Stimulated activated CD8-positive, alpha-beta memory T cell treated with anti-CD3 and anti-CD28 coated beads, Interleukin-4, amount 100 ng/mL, for 1 hour (primary cell): ENCODE measurements at places on chromosomes 11 and 22.

DNA sequence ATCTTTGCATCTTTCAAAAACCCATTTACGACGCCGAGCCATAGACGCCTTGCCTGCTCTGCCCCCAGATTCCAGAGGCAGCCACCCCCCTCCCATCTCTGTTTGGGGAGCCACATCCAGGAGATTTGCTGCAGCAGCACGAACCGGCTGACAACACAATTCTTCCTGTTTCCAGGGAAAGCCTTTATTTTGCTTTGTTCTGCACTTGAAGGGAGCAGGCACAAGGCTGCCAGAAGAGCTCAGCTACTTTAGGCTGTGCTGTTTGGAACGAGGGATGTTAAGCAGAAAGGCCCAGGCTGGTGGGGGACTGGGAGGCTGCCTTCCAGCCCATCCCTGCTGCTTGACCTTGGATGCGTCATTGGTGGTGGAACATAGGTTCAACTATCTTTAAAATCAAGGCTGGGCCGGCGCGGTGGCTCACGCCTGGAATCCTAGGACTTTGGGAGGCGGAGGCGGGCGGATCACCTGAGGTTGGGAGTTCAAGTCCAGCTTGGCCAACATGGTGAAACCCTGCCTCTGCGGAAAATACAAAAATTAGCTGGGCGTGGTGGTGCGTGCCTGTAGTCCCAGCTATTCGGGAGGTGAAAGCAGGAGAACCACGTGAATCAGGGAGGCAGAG is 243.9 kb downstream of the MIAT start:
- DNase-seq = no peak

DNA sequence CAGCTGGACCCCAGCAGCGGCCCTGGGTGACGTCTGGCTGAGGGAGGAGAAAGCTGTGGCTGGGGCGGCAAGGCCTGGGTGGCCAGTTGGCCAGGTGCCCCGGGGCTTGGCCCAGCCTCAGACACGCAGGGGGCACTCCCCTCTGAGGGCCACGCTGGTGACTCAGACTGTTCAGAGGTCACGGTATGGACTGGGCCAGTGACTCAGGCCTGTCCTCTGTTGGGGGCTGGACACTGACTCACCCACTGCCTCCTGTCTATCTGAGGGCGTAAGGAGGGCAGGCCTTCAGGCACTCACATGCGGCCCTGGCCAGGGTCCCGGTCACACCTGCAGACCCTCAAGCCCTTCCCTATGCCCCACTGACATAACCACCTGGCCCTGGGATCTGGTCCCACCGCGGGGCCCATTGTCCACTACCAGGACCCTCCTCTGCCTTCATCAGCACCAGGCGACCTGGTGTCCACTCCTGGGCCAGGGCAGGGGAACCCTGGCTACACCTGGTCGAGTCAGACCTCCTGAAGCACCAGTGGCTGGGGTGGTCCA is 3.7 kb upstream of the MUC5AC start:
- DNase-seq = no peak

DNA sequence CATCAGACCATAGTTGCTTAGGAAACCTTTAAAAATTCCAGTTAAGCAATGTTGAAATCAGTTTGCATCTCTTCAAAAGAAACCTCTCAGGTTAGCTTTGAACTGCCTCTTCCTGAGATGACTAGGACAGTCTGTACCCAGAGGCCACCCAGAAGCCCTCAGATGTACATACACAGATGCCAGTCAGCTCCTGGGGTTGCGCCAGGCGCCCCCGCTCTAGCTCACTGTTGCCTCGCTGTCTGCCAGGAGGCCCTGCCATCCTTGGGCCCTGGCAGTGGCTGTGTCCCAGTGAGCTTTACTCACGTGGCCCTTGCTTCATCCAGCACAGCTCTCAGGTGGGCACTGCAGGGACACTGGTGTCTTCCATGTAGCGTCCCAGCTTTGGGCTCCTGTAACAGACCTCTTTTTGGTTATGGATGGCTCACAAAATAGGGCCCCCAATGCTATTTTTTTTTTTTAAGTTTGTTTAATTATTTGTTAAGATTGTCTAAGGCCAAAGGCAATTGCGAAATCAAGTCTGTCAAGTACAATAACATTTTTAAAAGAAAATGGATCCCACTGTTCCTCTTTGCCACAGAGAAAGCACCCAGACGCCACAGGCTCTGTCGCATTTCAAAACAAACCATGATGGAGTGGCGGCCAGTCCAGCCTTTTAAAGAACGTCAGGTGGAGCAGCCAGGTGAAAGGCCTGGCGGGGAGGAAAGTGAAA is 73.4 kb downstream of the NCAPD3 start:
- no peak for DNase-seq

GRCh38 chr11:84383576-84383975 is 1097.4 kb upstream of the CCDC90B start:
- no peak for DNase-seq

- DNase-seq = no peak
These were observed 1.0 kb downstream of the C11orf91 start for GRCh38 chr11:33699515-33700062.

DNA sequence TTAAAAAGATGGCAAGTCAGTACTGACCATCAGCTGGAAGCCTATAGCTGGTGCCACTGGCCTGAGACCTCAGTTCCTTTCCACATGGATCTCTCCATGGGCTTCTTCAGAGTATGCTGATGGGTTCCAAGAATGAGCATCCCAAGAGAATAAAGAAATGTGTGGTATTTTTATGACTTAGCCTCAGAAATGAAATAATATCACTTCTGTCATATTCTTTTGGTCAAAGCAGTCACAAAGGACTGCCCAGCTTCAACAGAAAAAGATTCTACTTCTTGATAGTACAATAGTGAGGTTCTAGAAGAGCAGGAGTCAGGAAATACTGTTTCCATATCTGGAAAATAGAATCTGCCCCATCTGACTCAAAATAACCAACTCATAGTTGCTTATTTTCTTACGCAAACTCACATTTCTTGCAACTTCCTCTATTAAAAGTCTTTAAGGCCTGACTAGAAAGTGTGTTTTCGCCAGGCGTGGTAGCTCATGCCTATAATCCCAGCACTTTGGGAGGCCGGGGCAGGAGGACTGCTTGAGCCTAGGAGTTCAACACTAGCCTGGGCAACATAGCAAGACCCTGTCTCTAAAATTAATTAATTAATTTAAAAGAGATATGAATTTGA is 116.9 kb downstream of the SIK3 start:
- DNase-seq = no peak

GRCh38 chr11:125433454-125434121 is 62.5 kb downstream of the FEZ1 start:
- DNase-seq = no peak

DNA sequence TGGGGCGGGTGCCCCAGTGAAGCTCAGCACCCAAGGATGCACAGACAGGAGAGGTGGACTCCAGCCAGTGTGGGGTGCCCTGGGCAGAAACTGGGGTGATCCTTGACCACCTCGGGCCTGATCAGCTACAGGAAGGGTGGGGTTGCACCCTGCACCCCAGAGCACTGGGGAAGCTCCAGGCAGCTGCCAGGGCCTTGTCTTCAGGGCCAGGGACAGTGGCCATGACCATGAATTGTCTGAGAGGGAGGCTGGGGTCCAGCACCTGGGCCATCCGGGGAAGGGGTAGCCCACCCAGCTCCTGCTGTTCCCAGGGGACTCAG is 17.6 kb downstream of the IL17REL start:
- DNase-seq = no peak

DNA sequence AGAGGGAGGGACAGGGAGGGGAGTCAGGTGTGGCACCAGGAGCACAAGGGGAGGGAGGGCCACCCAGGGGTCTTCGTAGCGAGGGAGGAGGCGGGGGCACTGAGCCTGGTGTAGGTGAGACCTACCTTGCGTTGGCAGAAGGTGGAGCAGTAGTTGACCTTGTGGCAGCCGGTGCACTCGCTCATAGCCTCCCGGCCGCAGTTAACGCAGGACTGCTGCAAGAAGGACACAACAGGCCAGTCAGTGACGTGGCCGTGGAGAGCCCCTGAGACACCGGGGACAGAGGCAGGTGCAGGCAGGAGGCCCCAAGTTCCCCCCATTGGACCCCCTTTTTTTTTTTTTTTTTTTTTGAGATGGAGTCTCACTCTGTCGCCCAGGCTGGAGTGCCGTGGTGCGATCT is 16.8 kb downstream of the DRD4 start:
- DNase-seq = no peak

DNA sequence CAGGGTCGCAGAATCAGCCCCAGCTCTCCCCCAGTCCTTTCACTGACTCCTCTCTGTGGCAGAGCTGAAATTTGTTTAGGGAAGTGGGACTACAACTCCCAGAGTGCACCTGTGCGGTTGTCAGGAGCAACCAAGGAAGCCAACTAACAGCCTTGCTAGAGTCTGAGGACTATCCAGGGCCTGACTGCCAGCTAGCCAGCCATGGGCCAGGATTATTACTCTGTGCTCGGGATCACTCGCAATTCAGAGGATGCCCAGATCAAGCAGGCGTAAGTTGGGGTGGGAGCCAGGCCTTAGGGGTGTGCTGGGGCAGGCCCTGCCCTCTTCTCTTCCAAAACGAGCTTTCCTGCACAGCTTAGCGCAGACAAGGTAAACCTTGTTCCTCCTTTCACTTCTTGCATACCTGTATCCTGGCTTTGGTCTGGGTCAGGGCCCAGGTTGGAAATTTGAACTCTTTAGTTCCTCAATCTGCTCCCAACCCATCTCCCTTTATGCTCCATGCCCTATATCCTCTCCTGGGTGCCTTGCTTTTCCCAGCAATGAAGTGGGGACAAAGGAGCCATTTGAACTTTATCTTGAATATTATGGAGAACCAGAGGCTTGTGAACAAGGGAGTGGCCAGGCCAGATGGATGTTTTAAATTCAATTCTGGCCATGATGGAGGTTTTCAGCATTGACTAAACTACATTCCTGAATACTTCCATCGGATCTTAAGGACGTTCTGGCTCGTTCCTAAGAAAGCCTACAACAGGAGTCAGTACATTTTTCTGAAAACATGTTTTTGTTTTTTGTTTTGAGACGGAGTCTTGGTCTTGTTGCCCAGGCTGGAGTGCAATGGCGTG is at the start of gene DNAJB13:
TSS of gene DNAJB13 (plus strand) at position 158 of the 842 bp plus-strand sequence. CDS start at position 202, 44 bp downstream.
- no peak for DNase-seq

DNA sequence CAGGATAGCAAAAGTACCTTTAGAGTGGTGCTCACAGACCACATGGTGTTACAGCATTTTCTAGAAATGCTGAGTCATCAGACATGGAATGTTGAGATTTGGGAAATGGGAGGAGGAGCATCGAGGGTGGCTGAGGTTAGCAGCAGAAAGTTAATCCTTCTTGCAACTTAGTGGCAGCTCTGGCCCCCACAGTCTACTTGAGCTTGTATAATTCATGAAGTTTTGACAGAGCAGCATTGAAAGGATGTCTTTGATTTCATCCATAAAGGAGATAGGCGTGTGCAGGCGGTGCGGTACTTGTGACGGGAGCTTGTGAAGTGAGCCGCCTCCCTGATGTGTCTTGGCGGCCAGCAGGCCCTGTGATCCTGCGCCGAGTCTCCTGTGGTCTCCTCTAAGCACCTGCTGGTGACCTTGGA is 330.5 kb downstream of the TBC1D22A start:
- no peak for DNase-seq

DNA sequence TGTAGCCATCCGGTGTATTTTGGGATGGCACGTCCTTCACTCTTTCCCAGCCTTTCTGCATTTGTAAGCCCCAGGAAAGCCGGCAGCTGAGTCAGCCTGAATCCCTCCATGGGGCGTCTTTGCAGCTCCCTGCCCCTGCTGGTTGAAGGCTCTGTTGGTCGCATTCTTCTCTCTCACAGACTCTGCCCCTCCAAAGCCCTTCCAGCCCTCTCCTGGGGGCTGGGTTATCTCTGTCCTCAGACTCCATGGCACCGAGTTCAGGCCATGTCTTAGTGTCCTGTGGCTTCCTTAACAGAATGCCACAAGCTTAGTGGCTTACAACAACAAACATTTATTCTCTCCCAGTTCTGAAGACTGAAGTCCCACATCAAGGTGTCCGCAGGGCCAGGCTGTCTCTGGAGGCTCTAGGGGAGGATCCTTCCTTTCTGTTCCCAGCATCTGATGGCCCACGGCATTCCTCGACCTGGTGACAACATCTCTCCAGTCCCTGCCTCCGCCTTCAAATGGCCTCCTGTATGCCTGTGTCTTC is 62.2 kb downstream of the BCR start:
- DNase-seq = no peak

GRCh38 chr11:86101493-86101892 is 32.6 kb upstream of the PICALM start:
- no peak for DNase-seq

- no peak for DNase-seq
These were observed 18.6 kb downstream of the CASP12 start for GRCh38 chr11:104879514-104880190.

DNA sequence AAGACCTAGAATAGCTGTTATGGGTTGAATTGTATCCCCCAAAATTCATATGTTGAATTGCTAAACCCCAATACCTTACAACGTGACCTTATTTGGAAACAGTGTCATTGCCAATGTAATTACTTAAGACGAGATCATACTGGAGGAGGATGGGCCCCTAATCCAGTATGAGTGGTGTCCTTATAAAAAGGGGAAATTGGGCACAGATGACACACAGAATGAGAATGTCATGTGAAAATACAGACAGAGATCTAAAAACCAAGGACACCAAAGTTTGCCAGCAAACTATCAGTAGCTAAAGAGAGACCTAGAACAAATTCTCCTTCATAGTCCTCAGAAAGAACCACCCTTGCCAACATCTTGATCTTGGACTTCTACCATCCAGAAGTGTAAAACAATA is 127.7 kb downstream of the ATXN10 start:
- DNase-seq = no peak

GRCh38 chr22:24165673-24166072 is 15.6 kb upstream of the SUSD2 start:
- DNase-seq = no peak
